Right ventricle myocardium inferior (tissue), 1 donor: ENCODE measurements at places on chromosomes 4 and X.

- no peak for DNase-seq
Measured at GRCh38 chr4:79575709-79576428, 167.8 kb upstream of the GK2 start.

DNA sequence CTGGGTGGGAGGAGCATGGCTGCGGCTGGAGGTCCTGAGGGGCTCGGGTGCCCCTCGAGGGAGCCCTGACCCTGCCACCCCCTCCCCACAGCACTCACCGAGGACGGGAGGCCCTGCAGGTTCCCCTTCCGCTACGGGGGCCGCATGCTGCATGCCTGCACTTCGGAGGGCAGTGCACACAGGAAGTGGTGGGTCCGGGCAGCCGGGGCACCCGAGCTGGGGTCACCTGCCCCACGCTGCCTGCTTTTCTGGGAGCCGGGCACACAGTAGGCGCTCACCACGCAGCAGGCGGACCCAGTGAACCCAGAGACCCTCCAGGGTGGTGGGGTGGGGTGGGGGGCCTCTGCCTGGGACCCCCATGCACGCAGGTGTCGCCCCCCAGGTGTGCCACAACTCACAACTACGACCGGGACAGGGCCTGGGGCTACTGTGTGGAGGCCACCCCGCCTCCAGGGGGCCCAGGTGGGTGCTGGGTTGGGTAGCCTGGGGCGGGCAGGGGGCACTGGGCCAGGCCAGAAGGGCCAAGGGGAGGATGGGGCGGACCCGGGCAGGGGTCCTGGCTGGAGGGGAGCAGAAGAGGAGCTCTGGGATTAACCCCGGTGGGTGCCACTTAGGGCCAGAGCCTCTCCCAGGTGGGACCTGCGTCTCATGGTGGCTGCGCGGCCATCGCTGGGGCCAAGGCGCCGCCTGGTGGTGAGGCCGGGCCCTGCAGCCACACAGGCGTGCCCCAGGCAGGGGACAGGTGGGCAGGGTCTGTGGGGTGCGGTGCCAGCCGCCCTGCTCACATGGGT is 1.4 kb downstream of the HGFAC start:
- peak; percentile 71 for DNase-seq

DNA sequence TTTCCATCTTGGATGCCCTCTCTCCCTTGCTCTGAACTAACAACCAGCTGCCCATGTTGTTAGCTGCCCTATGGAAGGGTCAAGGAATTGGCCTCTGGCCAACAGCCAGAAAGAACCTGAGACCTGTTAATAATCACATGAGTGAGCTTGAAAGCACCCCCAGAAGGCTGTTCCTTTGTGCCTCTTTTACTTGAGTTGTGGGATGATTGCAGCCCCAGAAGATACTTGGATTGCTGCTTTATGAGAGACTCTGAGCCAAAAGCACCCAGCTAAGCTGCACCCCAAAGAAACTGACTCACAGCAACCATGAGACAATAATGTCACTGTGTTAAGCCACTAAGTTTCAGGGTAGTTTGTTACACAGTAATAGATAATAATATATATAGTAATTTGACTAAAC is 73.3 kb downstream of the FRYL start:
- DNase-seq = no peak

GRCh38 chr4:141654098-141654497 is 17.7 kb downstream of the IL15 start:
- DNase-seq = peak; percentile 62

- DNase-seq = no peak
Measured at GRCh38 chrX:6989858-6990257, 157.7 kb upstream of the STS start.

DNA sequence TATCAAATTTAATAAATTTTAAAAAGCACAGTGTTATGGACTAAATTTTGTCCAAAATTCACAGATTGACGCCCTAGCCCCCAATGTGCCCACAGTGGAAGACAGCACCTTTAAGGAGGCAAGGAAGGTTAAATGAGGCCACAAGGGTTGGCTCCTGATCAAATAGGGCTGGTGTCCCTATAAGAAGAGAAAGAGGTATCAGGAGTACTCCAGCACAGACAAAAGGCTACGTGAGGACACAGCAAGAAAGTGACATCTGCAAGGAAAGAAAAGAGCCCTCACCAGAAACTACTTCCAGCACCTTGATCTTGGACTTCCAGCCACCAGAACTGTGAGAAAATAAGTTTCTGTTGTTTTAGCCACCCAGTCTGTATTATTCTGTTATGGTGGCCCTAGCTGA is 48.8 kb downstream of the FAM13A start:
- DNase-seq = no peak
